NCI-H1048 (cell line): ENCODE measurements at places on chromosomes 12 and 14.

- no peak for DNase-seq
These were observed 238.1 kb downstream of the FOXN3 start for GRCh38 chr14:89178800-89179535.

- DNase-seq: no peak
These were observed 17.3 kb upstream of the CKAP4 start for GRCh38 chr12:106265116-106265515.

DNA sequence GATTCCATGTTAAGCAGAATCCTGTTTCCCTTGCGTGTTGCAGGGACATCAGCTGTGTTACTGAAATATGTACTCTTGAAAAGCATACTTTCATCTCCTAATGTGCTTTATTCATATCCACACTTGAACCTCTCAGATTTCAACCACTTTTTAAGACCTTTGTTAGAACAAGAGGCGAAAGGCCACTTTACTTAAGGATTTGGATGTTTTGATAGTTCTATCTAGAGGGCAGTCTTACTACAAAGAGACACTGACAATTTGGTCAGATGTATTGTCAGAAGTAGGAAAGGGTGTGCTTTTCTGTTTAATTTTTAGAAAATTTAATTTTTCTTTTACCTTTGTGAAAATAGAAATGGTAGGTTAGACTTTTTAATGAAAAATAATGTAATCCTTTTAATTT lies 267.9 kb downstream of the TMTC2 start:
- DNase-seq: no peak

DNA sequence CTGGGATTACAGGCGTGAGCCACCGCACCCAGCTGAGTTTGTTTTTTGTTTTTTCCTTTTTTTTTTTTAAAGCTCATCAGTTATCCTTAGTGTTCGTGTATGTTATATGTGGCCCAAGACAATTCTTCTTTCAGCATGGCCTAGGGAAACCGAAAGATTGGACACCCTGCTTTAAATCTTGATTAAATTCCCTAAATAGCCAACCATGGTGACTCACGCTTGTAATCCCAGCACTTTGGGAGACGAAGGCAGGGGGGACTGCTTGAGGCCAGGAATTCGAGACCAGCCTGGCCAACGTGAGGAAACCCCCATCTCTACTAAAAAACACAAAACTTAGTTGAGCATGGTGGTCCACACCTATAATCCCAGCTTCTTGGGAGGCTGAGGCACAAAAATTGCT lies 131.1 kb downstream of the MED13L start:
- no peak for DNase-seq

GRCh38 chr14:24329073-24329663 lies 5.7 kb downstream of the ADCY4 start:
- no peak for DNase-seq

DNA sequence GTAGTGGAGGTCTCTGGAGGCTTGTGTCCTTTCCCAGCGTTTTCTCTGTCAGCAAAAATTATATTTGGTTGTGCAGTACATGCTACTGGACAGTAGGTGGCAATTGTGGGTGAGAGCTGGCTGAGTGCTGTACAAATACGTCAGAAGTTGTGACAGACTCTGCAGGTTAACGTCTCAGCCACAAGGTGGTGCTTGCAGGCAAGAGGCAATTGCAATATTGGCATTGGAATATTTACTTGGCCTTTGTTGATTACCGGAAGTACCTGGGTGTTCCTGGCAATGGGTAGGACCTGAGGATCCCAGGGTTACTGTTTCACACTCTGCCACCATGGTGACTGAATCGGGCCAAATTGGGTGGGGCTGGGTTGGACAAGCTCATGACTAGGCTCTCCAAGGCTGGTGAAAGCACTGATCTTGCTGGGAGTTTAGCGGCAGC lies 333.9 kb upstream of the LMO3 start:
- peak; percentile 47 for DNase-seq

- no peak for DNase-seq
These were observed 20.9 kb downstream of the HIP1R start for GRCh38 chr12:122855928-122856831.

GRCh38 chr12:103698752-103699560 lies 111.9 kb downstream of the STAB2 start:
- no peak for DNase-seq

- DNase-seq: no peak
These were observed at the start of gene C14orf180 for GRCh38 chr14:104579507-104579906. C14orf180 (plus strand) TSS chr14:104579764; CDS start chr14:104586431, 6,667 bp downstream.

DNA sequence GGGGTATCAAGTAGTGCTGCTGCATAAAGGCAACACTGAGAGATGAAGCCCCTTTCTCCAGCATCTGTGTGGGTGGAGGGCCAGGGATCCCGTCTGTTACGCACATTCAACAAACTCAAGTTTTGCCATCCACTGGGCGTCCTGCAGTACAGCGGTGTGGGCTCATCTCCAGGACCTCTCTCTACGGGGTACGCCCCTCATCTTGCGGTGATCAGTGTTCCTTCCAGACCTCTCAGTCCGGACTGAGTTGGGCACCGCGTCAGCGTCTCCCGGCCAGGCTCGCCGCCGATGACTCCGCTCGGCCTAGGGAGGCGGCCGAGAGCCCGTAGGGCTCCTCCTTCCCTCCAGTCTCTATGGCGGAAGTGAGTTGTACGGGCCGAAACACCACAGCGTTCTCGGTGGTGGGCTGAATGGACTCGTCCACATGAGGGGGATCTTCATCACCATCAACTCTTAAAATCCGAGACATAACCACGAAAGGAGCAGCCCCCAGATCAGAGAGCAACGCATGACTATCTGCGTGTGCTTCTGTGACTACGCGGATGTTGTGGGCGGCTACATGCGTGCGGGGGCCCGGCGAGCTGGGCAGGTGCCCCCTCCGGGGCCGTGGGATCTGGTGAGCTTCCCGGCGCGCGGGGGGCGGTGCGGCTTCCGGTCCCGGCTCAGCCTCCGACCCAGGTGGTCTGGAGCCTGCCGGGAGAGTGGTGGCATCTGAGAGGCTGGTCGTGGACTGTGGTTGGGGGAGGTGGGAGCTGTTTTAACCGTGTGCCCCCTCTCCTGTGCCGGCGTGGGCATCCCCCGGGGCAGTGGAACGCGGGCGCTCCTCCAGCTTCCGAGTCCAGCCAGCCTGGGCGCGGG lies at the start of gene ATG101:
Gene ATG101, plus strand, starts transcription at position 652 of the 858 bp plus-strand sequence. CDS start 3,673 bp downstream, outside the sequence.
- peak; percentile 84 for DNase-seq

DNA sequence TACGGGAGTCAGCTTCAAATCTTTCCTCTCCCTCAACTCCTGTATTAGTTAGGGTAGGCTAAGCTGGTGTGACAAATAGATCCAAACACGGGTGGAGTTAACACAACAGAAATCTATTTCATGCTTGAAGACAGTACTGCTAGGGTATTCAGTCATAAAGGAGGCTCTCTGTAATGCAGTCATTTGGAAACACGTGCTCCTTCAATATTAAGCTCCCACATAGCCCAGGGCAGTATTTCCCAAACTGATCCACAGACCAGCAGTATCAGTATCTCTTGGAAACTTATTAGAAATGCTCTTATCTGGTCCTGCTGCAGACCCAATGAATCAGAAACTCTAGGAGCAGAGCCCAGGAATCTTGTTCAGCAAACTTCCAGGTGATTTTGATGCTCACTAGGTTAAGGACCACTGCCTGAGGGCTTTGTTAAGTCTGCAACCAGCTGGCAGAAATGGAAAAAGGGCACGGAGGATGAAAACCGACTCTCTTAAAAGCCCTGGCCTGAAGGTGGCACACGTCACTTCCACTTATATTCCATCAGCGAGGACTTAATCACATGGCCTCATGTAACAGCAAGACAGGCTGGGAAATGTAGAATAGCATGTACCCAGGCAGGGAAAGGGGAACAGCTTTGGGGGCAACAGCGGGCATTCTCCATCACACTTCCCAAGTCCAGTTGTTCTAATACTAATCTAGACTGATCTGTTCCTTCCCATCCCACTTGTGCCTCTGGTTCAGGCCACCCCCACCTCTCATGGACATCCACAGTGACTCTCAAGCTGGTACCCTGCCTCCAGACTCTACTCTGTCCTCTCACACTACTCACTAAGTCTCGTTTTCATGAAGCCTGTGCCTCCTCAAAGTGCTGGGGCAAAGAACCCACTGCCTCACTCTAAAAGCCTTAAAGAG lies 38.2 kb upstream of the RIC8B start:
- DNase-seq: no peak

DNA sequence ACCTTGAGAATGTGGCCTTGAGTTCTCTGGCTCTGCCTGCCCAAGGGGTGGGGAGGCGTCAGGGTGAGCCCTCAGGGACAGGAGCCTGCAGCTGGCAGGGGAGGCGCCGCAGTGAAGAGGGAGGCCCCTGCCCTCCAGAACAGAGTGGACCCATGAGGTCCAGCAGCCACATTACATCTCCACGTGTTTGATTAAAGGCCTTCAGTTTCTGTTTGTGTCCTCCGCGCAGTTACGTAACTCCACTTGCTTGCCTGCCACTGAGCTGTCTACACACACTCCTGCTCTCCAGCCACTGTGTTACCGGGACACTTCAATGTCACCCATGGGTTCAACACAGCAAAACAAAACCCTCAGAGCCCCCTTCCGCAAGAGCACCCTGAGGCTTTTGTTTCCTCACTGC lies 70.4 kb downstream of the CHGA start:
- DNase-seq: no peak

DNA sequence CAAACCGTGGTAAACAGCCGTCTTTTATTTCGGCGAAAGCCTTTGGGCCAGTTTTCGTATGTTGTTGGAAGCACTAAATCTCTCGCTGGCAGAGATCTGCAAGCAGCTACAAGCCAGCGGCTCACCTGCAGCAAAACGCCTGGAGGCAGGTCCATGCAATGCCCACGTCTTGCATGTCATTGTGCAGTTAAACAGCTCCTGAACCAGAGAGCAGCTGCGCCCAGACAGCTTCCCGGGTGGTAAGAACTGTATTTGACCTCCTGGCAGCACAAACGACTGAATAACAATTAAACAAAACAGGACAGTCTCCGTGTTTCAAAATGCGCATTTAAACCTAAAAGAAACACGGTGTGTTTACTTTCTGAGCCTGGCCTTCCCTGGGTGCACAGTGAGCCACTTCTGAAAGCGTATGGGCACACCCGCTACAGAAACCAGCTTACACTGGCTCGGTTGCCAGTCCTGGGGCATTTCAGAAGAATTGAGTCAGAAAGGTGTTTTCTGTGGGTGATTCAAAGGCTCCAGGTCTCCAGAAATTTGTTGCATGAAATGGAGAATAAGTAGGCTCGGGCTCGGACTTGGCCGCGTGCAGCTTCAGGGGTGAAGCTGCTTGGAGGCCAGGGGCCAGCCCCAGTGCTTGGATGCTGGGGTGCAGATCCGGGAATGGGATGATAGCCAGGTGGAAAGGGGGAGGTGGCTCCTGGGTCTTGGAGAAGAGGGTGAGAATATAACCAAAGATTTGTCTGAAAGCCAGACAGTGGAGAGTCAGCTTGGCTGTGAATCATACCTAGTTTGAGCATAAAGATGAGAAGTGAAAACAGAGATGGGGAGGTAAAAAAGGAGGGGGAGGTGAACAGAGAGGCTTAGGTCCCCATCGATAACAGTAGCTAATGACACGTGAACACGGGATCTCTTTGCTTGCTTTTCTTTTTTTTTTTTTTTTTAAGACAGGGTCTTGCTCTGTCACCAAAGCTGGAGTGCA lies 24.9 kb upstream of the FZD10 start:
- no peak for DNase-seq

GRCh38 chr12:87332987-87333726 lies 696.0 kb downstream of the C12orf50 start:
- no peak for DNase-seq

DNA sequence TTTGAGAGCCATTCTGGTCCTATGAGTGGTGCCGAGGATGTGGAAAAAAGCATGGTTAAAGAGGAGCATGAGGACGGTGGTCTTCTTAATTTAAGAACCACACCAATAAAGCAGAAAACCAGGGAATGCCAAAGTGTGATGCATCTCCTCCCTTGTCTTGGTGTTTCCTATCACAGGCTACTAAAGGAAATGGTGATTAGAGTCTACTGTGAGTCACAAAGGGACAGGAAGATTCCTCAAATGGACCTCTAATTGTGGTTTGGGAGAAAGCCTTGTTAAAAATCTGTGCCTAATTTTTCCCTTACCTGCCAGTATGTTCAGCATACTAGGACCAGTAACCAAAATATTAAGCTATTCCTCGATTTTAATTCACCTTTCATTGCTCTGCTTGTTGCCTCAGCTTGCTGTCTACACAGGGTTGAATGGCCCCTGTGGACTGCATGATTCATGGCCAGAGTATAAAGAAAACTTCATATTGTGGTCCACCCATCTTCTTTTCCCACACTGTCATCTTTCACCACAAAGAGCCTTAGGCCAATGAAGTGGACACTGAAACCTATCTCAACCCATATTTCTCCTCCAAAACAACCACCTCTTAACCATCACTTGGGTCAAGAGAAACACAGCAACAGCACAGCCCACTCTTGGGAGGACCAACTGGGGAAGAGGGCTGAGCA lies 38.8 kb downstream of the DIO2 start:
- no peak for DNase-seq

- no peak for DNase-seq
These were observed 39.8 kb upstream of the MEG3 start for GRCh38 chr14:100786131-100786530.

GRCh38 chr12:89702503-89702902 lies 6.1 kb downstream of the ATP2B1 start:
- DNase-seq: no peak

GRCh38 chr12:26791301-26791791 lies 41.6 kb downstream of the ITPR2 start:
- DNase-seq: no peak

DNA sequence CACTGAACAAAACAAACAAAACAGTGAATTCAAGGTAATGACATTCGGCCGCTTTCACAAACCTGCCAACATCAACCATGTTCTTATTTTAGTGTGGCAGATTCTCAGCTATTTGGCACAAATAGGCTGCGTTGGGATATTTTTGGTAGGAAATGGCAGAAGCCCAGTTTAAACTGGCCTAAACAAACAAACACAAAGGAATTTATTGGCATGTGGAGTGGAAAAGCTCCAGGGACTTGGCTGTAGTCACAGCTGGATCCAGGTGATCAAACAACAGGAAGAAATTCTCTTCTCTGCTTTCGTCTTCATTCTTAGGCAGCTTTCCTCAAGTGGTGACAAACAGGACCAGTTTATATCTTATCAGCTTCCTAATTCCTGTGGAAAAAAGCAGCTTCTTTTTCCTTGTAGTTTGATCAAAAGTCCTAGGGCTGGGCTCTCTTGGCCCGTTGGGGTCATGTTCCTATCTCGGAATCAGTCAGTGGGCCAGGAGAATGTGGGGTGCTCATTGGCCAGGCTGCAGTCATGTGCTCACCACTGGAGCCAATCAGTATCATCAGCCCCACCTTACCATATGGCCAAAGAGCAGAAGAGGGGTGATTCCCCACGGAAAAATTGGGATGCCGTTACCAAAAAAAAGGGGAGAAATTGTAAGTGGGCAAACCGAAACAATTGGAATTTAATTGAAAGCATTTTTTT lies 22.6 kb downstream of the C12orf75 start:
- no peak for DNase-seq

GRCh38 chr12:8554451-8555195 lies 13.9 kb upstream of the CLEC4E start:
- DNase-seq: no peak
